NCI-H2081 treated with DMSO at 0.1 percent for 48 hours (cell line): ENCODE measurements at places on chromosomes 2 and 18.

DNA sequence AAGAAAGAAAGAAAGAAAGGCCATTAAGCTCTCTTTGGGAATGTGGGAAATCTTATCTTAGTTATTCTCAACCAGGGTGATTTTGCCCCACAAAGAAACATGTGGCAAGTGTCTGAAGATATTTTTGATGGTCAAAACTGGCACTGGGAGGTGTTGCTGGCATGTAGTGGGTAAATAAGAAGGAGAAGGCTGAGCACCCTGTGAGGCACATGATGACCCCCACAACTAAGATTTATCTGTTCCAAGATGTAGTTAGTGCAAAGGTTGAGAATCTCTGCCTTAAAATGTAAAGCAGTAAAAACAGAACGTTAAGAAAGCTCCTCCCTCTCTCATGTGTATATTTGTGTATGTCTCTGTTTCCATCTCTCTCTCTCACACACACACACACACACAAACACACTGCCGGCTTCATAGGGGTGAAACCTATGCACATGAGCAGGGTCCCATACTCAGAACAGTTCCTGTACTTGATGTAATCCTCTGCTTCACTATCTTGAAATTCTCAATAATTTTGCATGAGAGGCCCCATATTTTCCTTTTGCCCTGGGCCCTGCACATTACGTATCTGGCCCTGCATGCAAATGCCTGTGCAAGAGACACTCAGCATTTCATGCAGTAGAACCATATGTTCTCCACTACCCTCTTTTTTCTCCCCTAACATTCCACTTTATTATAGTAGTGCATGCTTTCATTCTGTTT is 94.3 kb downstream of the MREG start:
- DNase-seq: no peak

DNA sequence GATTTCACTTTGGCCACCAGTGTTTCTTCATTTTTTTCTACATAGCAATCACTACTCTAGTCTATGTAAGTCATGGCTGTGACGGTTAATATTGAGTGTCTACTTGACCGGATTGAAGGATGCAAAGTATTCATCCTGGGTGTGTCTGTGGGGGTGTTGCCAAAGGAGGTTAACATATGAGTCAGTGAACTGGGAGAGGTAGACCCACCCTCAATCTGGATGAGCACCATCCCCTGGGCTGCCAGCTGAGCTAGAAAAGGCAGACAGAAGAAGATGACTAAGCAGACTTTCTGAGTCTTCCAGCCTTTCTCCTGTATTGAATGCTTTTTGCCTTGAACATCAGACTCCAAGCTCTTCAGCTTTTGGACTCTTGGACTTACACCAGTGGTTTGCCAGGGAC is 265.0 kb upstream of the SLC8A1 start:
- no peak for DNase-seq

GRCh38 chr2:224187220-224187619 is 148.1 kb upstream of the SERPINE2 start:
- no peak for DNase-seq

DNA sequence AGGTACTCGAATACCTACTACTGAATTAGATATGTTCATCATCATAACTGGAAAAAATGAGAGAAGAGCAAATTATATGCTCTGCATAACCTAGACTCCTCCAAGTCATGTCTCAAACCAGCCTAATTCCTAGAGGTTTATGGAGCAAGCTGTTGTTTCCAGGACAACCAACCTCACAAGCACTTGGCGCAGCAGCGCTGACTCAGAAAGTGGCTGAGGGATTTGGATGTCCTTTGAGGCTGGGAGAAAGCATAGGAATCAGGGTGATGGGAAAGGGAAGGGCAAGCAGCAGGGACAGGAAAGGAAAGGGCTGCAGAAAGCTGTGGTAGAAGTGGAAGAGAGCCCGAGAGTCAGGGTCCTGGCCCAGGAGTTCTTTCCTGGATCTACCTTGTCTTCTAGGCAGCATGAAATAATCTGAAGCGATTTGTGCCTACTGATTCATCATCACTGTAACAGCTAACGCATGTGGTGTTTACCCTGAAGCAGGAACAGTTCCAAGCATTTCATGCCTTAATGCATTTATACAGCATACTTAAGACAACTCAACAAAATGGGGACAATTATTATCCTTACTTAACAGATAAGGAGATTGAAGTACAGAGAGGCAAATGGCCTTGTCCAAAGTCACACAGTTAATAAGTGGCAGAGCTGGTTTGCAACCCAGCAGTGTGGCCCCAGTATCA is 3.7 kb downstream of the PLEK start:
- no peak for DNase-seq

DNA sequence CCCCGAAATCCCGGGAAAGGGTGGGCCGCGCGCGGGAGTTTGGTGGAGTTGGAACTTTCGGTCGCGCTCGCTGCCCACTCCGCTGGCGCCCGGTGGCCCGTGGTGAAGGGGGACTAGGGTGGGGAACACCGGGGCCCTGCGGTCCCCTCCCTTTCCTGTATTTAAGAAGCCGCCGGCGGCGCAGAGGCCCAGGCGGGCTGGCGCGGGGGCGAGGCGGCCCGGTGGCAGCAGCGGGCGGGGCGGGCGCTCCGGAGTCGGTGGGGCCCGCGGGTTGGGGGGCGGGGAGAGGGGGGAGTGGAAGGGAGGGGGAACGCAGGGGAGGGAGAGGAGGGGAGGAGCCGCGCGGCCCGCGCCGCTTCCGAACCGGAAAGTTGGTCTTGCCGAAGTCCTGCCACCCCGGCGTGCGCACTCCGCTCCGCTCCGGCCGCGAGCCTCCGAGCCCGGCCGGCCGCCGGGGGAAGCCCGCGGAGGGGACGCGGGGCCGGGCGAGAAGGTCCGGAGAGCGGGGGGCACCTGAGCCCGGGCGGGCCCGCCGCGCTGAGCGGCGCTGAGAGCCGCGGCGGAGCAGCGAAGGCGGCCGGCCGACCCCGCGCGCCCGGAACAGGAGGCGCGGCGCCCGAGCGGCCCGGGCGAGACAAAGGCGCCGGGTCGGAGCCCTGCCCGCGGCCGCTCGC is 425 bp upstream of the SALL3 start:
- no peak for DNase-seq

DNA sequence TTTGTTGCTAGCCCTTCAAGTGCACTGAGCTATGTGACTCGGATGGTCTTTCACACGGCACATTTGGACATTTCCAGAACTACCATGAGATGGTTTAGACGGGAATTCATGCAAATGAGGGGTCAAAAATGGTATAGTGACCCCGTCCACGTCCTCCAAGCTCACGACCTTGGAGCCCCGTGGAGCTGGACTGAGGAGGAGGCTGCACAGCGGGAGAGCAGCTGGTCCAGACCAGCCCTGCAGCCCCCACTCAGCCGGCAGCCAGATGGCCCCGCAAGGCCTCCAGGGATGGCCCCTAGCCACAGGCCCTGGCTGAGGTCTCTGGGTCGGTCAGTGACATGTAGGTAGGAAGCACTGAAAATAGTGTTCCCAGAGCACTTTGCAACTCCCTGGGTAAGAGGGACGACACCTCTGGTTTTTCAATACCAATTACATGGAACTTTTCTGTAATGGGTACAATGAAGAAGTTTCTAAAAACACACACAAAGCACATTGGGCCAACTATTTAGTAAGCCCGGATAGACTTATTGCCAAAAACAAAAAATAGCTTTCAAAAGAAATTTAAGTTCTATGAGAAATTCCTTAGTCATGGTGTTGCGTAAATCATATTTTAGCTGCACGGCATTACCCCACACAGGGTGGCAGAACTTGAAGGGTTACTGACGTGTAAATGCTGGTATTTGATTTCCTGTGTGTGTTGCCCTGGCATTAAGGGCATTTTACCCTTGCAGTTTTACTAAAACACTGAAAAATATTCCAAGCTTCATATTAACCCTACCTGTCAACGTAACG is 88.8 kb downstream of the EPAS1 start:
- no peak for DNase-seq

DNA sequence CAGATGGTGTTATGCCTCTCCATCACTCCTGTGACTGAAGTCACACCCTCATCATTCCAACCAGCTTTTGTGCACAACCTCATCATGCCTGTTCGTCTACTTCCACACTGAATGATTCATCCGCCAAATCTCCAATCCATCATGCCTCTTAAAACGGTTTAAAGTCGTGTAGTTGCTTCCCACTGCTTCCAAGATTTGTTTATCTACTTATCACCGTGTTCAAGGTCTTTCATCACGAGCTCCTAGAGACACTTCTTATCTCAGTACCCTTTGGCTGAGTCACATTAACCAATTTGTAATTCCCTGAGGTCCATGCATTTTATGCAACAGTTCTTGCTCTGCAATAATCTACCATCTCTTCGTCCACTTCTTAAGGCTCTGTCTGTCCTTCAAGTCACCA is 592.3 kb upstream of the ID2 start:
- no peak for DNase-seq

GRCh38 chr2:70986499-70987189 is 8.0 kb downstream of the TEX261 start:
- no peak for DNase-seq

GRCh38 chr2:231399853-231400680 is 4.6 kb downstream of the B3GNT7 start:
- no peak for DNase-seq

DNA sequence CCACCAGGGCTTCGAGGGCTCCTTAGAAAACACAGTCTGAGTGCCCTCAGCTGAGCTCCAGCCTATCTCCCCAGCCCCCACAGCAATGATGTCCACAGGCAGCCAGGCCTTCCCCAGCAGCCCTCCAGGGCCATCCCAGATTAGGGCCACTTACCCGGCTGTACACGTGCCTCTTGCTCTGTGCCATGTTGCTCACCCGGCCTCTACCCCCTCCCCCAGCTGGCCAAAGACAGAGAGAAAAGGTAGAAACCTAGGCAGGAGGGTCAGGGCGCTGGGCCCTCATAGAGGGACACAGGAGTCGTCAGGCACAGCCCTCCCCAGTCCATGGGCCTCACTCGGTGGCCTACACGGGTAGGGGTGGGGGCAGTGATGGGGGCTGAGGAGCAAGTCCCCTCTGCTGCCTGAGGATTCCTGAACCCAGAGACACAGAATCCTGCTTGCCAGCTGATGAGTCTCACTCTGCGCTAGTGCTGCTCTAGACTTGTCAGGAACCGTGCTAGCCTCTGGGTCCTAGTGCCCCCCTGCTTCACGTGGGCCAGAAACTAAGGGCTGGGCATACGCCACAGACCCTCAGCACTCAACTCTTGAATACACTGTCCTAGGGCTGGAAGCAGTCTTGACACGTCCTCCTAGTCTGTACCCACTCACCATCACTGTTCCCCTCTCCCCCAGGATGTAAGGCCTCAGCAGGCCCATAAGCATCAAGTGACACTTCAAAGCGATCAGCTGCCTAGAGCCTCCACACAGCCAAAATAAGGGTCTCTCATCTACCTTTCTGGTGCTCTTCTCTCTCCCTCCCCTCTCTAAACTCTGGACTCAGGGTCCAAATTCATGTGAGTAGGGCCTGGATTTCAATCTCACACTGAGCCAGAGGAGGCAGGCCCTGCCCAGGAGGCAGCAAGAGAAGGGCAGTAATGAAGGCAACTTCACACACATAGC is at the start of gene DCTN1:
TSS of gene DCTN1 (minus strand) at position 461 of the 939 bp plus-strand sequence. CDS start at position 187, 274 bp downstream.
- DNase-seq: no peak

GRCh38 chr2:231001921-231002320 is 6.0 kb downstream of the SPATA3 start:
- no peak for DNase-seq
